ENCODE measurements at places on chromosomes 3 and 15.

- DNase-seq, result no peak
Observed at GRCh38 chr3:154864947-154865346, 215.2 kb upstream of the MME start.

DNA sequence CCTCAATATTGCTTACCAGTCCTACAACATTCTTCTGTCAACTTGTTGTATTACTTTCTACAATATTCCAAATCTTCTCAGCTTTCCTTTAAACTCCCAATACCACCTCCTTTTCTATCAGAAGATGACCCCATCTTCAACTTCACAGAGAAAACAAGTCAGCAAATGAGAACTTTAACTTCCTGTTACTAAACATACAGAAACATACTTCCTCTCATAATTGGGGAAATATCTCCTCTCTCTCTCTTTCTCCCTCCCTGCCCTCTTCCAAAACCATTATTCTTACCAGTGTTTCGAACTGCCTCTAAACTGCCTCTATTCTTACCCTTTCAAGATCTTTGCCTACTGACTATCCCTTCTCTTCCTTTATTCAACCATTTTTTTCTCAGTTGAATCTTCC lies 1.8 kb upstream of the SNAP23 start:
- no peak for DNase-seq

GRCh38 chr3:25585361-25586166 lies 79.1 kb downstream of the TOP2B start:
- DNase-seq, result no peak

DNA sequence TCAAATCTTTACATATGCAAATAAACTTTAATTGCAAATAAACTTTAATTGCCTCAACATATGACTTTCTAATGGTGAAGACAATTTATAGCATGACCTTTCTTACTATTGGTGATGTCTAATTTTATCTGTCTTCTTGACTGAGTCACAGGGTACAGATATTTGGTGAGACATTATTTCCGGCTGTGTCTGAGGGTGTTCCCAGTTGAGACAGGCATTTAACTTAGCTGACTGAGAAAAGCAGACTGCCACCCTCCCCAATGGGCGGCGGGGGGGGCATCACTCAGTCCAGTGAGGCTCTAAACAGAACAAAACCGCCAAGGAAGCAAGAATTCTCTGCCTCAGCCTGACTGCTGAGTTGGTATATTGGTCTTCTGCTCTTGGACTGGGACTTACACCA lies 160.0 kb downstream of the TBL1XR1 start:
- no peak for DNase-seq

DNA sequence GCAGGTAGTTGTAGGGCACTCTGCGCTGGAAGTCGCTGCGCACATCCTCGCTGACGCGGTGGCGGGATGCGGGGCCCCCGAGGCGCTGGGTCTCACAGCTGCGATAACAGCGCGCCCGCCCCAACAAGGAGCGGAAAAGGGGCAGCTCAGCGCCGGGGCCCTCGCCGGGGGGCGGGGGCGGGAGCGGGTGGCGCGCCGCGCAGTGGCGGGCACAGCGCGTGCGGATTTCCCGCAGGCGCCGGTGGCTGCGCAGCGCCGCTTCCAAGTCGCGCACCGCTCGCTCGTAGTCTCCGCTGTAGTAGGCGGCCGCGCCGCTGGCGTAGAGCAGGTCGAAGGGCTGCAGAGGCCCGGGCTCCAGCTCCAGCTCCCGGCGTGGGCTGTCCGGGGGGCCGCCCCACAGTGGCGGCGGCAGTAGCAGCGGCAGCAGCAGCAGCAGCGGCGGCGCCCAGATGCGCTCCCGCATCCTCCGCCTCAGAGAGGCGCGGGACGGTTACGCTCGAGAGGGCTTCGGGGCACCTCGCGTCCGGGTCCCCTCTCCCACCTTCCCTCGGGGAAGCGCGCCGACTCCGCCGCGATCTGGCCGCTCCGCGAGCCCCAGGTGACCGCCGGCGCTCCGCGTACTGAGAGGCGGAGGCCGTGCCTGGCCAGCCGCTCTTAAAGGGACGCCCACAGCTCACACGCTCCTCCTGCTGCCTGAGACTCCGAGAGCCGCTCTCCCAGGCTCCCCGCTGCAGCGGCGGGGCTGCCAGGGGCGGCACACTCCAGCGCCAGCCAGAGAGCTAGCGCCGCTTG lies at the start of gene P3H2:
TSS of gene P3H2 (minus strand) at position 629 of the 792 bp plus-strand sequence. CDS start at position 463, 166 bp downstream.
- DNase-seq, result peak; percentile 13

- no peak for DNase-seq
Observed at GRCh38 chr3:107001635-107002034, 375.6 kb upstream of the CCDC54 start.

GRCh38 chr15:42632105-42632675 lies 56.8 kb downstream of the STARD9 start:
- no peak for DNase-seq

- DNase-seq, result no peak
Observed at GRCh38 chr3:52373676-52374075, 57.6 kb downstream of the DNAH1 start.

DNA sequence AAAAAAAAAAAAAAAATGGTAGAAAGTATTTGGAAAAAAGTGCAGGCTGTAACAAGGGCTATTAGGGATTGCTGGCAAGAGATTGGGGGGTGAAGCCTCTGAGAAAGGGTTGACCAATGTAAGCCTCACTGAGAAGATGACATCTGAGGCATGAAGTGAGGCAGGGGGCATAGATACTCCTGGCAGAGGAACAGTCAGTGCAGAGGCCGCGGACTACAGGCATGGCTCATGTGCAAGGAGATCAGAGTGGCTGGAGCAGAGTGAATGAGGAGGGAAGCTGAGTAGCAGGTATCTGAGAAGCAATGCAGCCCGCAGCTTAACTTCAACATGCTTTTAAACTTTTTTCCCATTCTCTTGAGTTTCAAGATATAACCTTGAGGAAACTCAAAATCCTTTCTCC lies 5.4 kb downstream of the FBXL22 start:
- DNase-seq, result no peak

GRCh38 chr15:99402014-99402729 lies 150.9 kb downstream of the LRRC28 start:
- no peak for DNase-seq

- no peak for DNase-seq
Observed at GRCh38 chr3:151386056-151386455, 1.5 kb upstream of the P2RY12 start.

DNA sequence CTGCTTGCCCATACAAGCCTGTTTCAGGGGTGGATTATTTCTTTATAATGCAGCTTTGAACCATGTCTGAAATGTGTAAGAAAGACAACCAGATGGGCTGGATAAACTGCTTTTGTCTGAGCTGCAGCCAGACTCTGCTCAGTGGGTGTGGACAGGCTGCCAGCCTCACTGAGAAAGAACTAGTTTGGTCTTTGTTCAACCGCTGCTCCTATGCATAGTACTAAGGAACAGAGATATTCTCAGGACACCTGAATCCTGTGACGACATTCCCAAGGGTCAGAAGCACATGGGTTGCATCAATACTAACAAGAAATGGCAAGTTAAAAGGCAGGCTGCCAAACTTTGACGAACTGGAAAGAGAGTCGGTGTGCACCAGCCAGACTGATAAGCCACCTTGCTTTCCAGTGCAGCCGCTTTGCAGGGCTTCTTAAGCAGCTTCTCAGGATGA lies 57.2 kb downstream of the PLD1 start:
- no peak for DNase-seq

DNA sequence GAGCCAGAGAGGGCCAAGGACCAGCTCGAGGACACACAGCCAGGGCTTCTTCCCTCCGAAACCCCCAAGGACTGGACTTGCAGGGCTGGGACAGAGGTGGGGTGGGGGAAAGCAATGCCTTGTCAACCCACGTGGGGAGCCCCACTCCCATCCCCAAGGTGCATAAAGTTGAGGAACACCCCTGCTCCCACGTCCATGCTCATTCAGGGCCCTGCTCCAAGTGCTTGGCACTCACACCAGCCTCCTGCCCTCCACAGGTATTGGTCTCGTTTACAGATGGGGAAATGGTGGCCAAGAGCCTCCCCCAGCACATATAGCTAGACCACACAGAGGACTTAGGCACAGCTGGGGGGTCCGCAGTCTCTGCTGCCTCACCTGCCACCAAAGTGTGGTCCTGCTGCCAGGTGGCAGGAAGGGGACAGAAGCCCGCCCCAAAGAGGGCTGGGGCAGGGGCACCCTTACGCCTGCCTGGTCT lies 50.5 kb upstream of the CSPG4 start:
- no peak for DNase-seq

GRCh38 chr3:184899953-184900595 lies 88.1 kb downstream of the VPS8 start:
- DNase-seq, result no peak

DNA sequence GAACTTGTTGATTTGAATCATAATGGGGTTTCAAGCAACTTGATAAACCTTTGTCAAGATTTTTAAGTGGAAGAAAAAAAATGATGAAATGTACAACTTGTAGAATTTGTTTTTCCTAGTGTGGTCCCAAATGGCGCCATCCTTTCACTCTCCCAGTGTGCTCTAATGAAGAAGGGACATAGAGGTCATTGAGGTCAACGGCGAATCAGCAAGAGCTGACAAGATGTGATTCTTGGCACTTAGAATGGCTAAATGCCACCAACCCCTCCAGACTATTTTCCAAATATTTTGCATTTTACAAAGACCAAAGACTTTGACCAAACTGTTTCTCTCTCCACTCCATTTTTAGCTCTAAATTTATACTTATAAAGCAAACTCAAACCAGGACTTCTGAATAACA lies 320.2 kb upstream of the MME start:
- DNase-seq, result no peak

DNA sequence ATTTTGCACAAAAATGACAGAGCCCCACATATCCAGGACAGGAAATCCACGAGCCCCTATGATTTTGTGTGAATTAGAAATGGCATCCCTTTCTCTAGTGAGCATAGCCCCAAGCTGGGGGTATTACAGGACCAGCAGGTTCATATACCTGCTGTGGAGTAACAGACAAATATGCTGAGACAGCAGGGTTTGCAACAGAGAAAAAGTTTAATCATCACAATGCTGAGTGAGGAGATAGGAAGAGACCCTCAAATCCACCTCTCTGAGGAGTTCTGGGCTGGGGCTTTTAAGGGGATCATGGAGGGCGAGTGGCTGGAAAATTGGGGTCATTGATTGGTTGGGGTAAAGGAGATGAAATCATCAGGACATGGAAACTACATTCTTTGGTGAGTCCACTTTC lies 8.4 kb upstream of the MYZAP start:
- DNase-seq, result no peak

DNA sequence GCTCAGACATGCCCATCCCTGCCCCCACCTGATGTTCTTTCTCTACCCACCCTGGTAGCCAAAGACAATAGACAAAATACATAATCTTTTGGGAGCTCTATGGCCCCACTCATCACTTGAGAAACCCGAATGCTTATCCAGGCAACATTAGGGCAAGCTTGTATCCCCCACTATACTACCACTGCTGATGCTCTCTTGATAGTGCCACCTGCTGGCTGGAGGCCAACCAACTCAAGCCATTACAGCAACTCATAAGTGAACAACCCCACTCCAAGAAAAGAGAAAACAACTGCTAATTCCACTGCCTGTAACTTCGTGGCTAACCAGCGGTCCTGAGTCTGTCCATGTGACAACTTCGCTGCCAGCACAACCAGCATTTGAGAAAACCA lies 342.5 kb upstream of the TGFBR2 start:
- no peak for DNase-seq

GRCh38 chr3:126433496-126434263 lies 39.0 kb downstream of the CFAP100 start:
- DNase-seq, result no peak

DNA sequence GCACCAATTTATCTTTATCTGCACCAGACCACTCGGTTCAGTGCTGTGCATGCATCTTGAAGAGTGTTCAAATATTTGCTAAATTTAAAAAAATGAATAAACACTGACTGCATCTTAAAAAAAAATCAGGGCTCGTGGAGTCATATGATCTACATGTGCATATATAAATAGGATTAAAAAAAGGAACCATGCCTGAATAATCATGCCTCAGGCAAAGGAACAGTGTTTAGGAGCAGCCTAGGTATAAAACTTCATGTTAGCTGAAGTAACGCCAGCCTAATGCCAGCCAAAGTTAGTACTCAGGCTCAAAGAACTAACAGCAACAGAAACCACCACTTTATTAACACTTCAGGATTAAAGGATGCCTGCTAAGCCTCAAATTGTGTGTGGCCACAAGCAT lies 9.5 kb downstream of the ABCC5 start:
- DNase-seq, result no peak

DNA sequence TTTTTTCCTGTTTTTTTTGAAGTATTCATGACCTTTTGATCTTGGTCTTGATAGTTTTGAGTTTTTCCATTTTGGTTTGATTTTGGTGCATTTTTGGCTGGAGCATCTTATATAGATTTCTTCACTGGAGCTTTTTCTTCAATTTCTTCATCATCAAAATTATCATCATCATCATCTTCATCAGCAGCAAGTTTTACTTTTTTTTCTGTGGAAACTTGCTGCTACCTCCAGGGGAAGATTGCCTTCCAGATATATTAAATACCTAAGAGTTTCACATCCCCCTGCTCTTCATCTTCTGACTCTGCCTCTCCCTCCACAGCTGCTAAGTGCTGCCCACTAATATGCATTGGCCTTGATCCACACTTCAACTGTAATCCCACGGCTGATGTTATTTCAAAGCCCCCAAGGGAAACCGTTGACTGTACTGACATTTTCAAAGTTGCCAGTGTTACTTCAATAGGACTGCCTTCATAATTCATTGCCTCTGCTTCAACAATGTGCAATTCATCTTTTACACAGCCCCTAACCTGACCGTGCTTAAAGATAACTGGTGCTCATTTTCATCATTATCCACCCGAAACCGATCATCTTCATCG lies 151.7 kb downstream of the NR1D2 start:
- no peak for DNase-seq

DNA sequence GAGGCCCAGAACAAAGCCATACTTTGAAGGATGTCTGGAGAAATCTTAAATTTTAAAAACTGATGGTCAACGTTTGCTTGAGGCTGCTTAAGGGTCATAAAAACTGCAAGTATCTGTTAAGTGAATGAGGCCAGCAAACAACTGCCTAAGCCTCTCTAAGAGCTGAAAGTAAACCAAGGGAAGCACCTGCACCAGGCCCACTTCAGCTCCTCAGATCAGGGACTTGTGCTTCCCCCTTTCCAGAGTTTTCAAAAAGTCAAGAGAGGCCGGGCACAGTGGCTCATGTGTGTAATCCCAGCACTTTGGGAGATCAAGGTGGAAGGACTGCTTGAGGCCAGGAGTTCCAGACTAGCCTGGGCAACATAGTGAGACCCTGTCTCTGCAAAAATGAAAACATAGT lies 9.1 kb downstream of the FBXL22 start:
- DNase-seq, result no peak

- DNase-seq, result peak; percentile 74
Observed at GRCh38 chr3:50519471-50520089, 16.1 kb upstream of the CACNA2D2 start.

DNA sequence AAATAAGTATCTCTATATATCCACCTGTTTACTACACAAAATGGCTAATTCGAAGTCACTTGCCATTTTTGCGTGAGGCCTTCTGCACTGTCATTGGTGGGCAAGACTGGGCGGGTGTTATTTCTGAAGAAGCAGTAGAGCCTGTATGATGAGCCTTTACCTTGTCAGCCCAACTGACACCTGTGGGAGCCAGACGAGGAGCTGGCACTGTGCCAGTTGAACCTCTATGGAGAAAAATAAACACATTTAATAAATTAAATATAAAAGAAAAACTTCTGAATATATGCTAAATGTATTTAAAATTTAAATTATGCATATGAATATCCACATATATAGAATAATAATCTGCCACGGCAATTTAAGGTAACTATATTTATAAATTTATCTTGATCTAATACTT lies 109.9 kb downstream of the SCAPER start:
- DNase-seq, result no peak
